ENCODE measurements at places on chromosomes 12 and 14. TPM values are rescaled to one million over a fixed set of nuclear protein-coding genes. Genes with fewer than 3 reads are reported as not detected.

The HOXC10 gene
- total RNA-seq, result not detected

The LPAR5 gene
- total RNA-seq, result 2.5 TPM

- H3K4me1 ChIP-seq, result no peaks in the 10 kb centered on the region
- H3K27me3 ChIP-seq, result no peaks in the 10 kb centered on the region
- no peak for DNase-seq
- no peak overlapping the region for H3K27ac ChIP-seq
These were observed 1.0 kb downstream of the KCNA1 start for GRCh38 chr12:4910502-4911315.

The SLC7A8 gene
- total RNA-seq, result 1.5 TPM

GRCh38 chr12:18798535-18799361, 60.8 kb downstream of the CAPZA3 start:
- DNase-seq, result no peak

The WNT1 gene
- not detected for total RNA-seq

- no peak for DNase-seq
- H3K4me3 ChIP-seq, result no peak overlapping the region
- H3K27ac ChIP-seq, result no peak overlapping the region
- peaks cover 29% of the 10 kb centered on the region for H3K4me1 ChIP-seq
These were observed 6.3 kb downstream of the PPFIBP1 start for GRCh38 chr12:27530157-27530922.

Data from MCF 10A (cell line).